ENCODE measurements at places on chromosomes 7 and 10.

DNA sequence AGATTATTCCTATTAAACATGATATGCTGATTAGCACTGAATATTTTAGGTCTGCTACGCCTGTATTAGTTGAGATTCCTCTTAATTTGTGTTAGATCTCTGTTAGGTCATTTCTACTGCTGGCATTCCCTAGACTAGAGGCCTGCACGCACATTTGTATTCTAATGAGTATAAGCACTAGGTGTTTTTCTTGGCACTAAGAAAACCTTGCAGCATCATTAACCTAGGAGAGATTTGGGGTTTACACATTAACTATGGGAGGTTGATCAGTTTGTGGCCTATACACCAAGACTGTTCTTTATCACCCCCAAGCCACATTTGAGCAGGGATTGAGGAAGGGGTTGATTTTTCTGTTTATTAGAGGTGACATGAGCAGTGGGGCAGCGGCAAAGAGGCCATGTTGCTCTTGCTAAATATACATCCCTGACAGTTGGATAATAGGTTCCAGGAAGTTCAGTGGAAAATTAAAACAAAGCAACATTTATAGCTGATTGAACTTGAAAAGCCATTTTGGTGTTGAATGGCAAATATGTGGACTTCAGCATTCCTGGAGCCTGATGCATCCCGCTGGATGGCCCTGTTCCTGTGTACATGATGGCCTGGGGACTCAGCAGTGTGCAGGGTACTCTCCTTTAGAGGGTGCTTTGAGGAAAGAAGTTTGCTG is 65.2 kb downstream of the GBF1 start:
- DNase-seq, result peak; percentile 70

GRCh38 chr7:3404501-3404900 is 103.4 kb downstream of the SDK1 start:
- peak; percentile 8 for DNase-seq

GRCh38 chr7:27186668-27187474 is 1.8 kb upstream of the HOXA11 start:
- peak; percentile 34 for DNase-seq

DNA sequence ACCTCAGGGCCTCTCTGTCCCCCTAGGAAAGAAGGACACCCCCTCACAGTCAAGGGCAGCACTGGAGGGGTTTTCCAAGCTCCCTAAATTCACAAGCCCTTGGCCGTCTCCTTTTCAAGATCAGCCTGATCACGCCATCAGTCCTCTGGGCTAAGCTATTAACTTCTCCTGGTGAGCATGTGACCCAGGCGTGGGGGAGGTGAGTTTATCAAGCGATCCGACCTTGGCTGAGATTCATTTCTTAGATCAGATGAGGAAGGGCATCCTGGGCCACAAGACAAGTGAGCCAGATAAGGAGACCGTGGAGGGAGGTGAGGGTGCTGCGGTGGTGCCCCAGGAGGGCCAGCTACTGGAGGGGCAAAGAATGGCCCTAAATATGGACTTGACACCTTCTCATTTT is 19.2 kb upstream of the EN2 start:
- no peak for DNase-seq
